DND-41 (cell line): ENCODE measurements at places on chromosomes 13 and 19.
A peak's percentile ranks its signal among the peaks of the same experiment; 100 is the strongest.

- no peak for DNase-seq
Observed at GRCh38 chr19:9295411-9295849, 14.2 kb downstream of the ZNF699 start.

- DNase-seq = no peak
Observed at GRCh38 chr13:109790086-109790485, 3.7 kb upstream of the IRS2 start.

DNA sequence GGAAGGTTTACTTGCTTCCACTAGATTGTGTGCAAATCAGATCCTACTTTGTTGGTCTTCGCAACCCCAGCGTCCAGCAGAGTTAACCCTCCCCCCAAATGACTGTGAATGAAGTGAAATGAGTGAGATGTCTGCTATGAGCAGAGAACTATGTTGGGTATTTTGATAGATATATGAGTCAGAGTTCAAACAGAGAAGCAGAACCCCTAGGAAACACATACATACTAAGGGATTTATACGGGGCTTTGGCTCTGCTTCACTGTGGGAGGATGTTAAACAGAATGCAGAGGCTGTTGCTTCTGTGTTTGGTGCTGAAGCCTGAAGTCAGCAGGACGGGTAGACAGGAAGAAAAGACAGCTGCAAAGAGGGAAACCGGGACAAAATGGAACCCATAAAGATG, 197.0 kb downstream of the MZT1 start:
- no peak for DNase-seq

GRCh38 chr13:39528661-39528980, 74.4 kb downstream of the LHFPL6 start:
- no peak for DNase-seq

- no peak for DNase-seq
Observed at GRCh38 chr19:32881766-32882165, 12.2 kb upstream of the SLC7A9 start.

GRCh38 chr13:49669735-49670309, 21.5 kb downstream of the EBPL start:
- peak; percentile 38 for DNase-seq

DNA sequence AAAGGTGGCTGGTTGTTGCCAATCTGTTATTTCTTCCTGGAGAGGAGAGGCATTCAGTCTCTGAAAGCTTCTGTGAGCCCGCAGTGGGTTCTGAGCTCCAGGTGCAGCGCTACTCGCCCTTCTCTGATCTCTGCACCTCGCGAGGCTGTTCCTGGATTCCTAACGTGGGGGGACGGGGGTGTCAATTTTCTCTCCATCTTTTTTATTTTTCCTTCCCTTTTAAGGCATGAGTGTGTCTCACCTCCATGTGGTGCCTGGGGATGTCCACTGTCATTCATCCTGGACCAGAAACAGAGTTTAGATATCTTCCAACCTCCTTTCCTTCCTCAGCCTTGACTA, 626 bp downstream of the ZNF233 start:
- DNase-seq = no peak

- DNase-seq = no peak
Observed at GRCh38 chr13:95362666-95363065, 61.4 kb upstream of the ABCC4 start.

DNA sequence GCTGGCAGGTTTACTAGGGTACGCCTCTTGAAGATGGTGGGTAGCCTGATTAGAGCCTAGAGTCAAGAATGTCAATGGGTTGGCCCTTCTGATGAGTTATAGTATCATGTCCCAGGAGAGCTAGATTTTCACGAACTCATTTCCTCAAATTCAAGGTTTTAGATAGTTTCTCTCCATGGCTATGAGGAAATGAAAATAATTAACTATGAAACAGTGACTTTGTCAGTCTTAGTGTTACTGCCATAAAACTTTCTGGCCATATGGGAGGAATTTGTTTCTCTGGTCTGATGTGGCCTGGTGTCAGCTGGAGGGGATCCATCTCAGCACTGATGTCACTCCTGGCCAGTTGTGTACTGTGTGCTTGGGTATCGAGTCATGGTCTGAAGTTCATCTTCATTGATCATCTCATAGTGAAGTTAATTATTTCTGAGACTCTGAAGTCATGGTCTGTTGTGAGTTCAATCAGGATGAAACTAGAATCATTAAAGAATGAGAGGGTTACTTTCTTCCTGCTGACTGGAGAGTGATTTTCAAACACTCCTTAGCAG, 49.4 kb upstream of the TNFSF11 start:
- DNase-seq = no peak

- DNase-seq = no peak
Observed at GRCh38 chr13:32134241-32135055, 102.9 kb downstream of the FRY start.

GRCh38 chr13:112111239-112111857, 44.4 kb downstream of the SOX1 start:
- no peak for DNase-seq

- DNase-seq = peak; percentile 69
Observed at GRCh38 chr19:8001995-8002849, 3.2 kb downstream of the ELAVL1 start.

- no peak for DNase-seq
Observed at GRCh38 chr13:69168436-69168835, 939.2 kb upstream of the ATXN8OS start.

DNA sequence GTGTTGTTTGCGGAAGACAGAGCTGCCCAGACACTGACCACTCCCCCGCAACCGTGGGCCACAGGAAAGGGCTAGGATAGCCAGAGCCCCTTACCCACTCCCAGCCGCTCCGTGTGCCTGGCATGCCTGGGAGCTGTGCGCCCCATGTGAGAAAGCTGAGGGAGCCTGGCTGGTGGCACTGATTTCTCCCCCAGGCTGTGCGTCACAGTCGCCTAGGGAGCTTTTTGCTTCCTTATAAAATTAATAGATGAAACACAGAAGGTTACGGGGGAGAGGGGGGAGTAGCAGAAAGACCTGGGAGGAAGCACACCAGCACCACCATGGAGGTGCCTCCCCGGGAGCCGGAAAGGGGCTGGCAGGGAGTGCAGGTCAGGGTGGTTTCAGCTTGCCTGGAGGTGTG, 24.7 kb downstream of the DPF1 start:
- DNase-seq = no peak
